ENCODE measurements at places on chromosomes 6 and 20. TPM values are rescaled to one million over a fixed set of nuclear protein-coding genes. Genes with fewer than 3 reads are reported as not detected.

The DEFB115 gene
- not detected for total RNA-seq

- DNase-seq = no peak
Measured at GRCh38 chr6:140956571-140957369, 1176.0 kb upstream of the GJE1 start.

DNA sequence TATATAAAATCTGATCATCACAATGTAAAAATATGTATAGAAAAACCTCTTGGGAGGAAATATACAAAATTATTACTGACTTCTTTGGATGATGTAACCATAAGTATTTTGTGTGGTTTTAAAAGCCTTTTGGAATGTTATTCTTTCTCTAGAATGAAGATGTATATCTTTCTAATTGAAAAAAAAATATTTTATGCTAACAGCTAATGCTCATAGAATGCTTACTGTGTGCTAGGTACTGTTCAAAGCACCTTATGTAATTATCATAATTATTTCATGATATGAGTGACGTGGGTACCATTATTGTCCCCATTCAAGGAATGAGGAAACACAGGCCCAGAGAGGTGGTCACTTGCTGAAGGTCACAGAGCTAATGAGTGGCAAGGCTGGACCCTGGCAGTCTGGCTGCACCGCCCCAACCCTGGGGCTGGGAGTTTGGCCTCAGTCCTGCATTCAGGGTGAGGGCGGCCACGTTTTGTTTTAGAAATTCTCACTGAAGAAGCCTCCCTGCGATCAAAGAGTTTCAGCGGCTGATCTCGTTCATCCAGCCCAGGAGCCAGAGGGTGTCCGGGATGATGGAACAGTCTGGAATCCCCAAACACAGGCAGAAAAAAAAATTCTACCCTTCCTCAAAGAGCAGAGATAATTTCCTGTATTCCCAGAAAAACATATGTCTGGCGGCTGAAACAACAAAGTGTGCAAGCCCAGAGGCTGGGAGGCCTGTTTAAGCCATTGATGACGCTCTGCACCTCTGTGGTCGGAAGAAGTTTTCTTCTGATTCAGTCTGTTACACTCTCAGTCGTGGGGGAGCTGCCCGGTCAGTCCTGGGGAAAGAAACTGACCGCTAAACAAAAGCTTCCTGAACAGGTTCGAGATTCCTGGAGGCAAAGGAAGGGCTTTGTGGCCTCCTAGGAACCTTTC, 37.3 kb downstream of the TFEB start:
- no peak for DNase-seq

DNA sequence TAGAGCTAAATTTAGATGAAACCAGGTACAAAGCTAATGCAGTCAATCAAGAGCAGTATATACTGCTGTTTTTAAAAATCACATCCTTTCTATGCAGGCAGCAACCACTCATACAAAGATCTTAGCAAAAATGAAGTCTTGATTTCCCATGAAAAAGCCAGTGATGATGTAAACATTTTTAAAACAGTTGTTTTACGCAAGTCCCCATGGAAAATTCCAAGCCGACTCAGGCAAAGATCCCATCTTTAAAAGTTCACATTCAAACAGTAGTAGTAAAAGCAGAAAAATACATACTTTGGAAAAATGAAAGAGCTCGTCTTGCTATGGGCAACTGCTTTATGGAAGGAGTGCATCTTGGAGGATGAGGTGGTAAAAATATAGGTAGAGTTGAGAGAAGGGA, 84.0 kb downstream of the RCAN2 start:
- DNase-seq = no peak

DNA sequence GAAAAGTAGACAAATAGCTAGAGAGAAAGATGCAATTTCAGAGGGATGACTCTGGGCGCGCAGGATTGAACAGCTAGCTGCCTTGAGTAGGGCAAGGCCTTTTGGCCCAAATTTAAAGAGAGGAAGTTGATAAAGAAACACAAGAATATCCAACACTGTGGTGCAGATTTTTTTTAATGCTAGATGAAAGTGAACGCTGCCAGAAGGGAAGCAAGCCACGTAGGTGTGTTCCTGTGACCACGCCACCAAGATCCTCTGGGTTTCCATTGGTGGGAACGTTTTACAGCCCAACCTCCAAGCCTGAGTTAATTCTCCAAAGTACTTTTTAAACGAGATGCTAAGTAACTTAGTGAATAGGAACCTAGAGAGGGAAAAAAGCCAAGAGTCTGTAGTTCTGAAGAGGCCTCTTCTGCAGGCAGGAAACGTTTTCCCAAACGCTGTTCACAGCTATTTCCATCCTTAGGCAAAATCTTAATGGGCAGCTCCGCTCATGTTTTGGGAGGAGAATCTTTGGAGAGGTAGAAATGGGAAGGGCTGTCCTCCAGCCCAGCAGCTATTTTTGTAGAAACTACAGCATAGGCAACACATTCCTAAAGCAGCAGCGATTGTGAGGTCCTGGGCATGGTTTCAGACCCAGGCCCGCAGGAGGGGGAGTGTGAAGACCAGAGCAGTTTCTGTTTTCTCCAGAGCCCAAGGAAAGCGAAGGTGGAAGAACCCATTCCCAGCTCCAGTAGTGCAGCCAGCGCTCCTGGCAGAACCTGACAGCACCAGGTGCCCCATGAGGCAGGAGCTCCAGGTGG, 8.2 kb downstream of the LY86 start:
- no peak for DNase-seq

Data from cardiac septum (tissue), 1 donor.